ENCODE measurements at places on chromosomes 5 and 9.

DNA sequence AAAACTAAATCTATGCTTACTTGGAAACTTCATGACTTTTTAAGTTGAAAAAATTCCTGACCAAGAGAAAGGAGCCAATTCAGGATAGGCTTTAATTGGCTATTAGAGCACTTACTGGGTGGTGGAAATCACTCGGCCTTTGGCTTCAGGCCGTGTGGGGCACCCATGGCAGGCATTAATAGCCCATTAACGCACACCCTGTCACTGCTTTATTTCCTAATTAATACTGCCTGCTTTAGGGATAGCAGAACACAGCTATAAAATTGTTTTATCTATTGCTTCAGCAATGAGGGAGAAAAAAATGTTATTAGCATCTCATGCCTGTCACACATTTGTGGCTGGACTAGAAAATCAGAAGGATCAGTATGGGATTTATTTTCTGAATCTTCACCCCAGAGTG is 58.1 kb downstream of the PSAT1 start:
- no peak for DNase-seq

DNA sequence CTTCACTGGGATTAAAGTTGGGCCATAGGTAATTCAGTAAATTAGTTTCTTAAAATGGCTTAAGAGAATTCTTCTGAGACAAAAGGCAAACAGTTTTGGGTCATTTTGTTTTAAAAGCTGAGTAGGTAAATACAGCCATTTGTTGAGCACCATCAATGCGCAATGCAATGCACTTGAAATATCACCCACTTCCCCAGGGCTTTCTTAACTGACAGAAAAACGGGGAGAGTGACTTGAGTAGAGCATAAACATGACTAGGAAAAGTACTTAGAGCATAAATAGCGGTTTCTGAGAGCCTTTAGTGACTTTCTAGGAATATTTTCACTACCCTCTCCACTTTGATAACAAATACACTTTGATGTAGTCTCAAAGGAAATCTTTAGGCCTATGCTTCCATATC is 27.2 kb downstream of the MLANA start:
- no peak for DNase-seq

DNA sequence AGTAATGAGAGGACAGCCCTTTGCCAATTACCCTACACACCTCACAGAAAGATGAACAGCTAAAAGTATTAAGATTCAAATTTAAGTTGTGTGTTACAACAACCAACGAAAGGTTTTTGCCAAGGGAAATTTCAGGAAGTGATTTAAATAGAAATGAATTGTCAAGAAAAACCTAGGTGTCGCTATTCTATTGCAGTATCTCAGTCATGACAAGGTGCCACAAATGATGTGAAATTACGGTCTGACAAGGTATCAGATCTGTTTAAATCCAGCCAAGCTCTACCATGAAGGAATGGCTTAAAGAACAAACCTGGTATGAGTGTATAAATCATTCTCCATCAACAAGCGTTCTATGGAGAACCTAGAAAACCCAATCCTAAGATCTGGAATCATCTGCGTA is 189.7 kb downstream of the ATPSCKMT start:
- no peak for DNase-seq

DNA sequence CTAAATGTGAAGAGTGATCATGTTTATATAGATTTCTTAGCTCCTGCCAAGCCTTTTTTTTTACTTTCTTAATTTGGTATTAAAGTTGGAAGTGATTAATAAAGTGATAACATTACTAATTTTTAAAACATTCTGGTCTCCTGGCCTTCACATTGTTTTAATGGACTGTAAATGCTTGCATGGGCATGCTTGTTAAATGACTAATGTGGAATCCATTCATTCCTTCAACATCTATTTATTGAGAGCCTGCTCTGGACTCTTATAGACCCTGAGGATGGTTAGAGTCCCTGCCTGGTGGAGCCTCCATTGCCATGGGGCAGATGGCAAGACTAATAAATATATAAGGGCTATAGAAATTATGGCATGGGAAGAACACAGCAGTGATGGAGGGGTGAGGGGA is 103.5 kb downstream of the NTRK2 start:
- no peak for DNase-seq

DNA sequence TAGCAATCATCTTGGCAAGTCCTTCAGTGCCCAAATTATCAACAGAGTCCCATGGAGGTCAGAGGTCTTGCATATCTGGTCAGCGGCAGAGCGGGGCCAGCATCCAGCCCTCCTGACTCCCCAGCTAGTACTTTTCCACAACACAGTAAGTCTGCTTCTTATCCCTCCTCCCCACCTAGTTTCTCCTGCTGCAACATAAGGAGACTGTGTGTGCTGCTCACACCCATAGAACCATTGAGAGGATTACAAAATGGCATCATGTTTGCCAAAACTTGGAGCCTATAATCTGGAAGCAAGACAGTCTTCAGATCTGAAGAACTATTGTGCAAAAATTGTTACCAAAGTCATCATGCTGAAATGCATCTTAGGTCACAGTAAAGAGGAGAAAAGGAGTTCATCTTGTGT is 125.8 kb upstream of the ZNF366 start:
- DNase-seq: no peak

- DNase-seq: no peak
These were observed 197.7 kb downstream of the MCTP1 start for GRCh38 chr5:95086927-95087815.

GRCh38 chr9:6067426-6067825 is 52.0 kb upstream of the RANBP6 start:
- no peak for DNase-seq

DNA sequence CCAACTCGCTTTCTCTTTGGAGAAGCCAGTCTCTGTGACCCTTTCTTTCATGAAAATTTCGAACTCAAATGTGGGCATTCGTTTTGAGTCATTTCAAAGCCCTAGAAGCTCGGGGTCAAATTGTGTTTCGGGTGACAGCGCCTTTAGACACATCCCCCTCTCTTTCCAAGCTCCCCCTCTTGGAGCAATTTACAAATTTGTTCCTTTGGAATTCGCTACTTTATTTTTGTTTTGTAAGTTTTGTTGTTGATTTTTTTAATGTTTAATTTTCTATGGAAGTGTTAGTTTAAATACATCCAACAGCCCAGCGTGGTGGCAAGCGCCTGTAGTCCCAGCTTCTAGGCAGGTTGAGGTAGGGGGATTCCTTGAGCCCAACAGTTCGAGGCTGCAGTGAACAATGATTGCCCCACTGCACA is 4.6 kb upstream of the BARX1 start:
- DNase-seq: no peak

- no peak for DNase-seq
These were observed 86.0 kb upstream of the NR5A1 start for GRCh38 chr9:124593200-124593599.

DNA sequence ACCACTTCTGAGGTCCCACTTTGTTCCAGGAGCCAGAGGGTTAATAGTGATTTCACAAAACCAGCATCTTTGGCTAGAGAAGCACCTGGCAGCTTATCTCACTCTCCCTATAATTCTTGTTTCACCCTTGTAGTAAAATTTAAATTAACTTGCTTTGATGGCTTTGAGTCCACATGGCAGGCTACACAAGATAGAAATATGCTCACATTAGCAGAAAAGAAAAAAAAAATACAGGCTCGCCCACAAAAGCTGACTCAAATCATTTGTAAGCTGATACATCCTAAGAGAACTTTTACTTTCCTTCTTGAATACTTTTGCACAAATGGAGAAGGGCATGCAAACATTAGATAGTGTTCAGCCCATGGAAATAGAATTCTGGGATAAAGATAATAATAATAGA is 36.2 kb downstream of the TNFSF15 start:
- no peak for DNase-seq

- no peak for DNase-seq
These were observed 69.8 kb downstream of the MRPL36 start for GRCh38 chr5:1729641-1730486.

GRCh38 chr9:109013679-109014607 is 644 bp upstream of the CTNNAL1 start:
- peak; percentile 40 for DNase-seq

DNA sequence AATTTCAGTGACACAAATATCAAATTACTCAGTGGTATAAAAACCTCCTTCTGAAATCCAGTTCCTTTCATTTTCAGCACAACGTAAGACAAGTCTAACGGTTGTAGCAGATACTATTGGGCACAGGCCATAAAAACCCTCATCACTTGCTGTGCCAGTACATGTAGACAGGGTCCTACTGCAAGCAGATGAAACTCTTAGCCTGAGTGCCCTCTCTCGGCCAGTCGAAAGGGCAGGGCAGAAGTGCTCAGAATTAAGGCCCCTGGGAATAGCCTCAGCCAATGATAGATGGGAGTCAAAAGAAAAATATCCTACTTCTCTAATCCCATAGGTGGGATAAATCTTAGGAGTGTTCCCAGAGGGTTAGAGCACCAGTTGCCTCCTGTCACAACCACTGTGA is 168.5 kb upstream of the FER start:
- DNase-seq: no peak

DNA sequence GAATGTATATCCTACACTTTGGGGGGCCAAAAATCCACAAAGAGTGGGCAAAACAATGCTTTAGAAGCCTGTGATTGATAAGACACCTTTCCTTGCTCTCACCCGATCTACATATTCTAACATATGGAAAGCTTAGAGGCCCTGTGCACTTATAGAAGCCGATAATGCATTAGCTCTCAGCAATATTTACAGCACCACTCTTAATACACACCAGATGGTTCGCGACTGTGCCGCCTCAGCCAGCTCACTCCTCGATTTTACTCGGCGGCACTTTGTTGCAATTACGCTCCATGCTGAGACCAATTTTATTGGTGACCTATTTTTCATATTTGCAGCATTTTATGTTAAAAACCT is 18.8 kb downstream of the NR2F1 start:
- DNase-seq: no peak

DNA sequence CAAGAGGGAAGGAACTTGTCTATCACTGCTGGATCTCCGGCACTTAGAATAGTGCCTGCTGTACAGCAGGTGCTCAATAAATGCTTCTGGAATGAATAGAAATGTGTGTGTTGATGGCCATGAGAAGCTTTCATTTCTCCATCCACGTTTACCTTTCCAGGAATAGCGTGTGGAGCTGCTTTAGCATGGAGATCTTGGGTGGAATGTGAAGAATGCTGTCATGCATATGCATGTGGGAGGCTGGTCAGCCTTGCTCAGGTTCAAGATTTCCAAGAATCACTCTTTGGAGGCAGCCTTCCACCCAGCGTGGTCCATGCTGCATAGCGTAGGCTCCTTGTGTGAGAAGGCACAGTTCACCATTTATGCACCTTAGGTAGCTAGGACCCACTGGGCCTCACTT is 19.2 kb downstream of the COL15A1 start:
- peak; percentile 61 for DNase-seq

DNA sequence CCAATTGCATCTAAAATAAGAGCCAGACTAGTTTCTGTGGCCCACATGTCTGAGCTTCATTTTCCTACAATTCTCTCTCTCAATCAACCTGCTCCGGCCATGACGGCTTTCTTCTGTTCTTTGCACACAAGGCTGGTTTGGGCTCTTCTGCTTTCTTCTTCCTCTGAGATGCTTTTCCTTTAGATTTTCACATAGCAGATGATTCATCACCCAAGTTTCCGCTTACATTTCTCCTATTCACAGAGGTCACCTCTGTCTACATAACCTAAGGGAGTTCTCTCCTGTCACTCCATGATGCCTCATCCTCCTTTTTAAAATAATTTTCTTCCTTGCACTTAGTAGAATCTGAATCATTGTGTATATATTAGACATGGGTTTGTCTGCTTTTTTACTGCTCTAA is 334.6 kb upstream of the TUSC1 start:
- no peak for DNase-seq

GRCh38 chr5:14249258-14250082 is 106.3 kb downstream of the TRIO start:
- DNase-seq: no peak

DNA sequence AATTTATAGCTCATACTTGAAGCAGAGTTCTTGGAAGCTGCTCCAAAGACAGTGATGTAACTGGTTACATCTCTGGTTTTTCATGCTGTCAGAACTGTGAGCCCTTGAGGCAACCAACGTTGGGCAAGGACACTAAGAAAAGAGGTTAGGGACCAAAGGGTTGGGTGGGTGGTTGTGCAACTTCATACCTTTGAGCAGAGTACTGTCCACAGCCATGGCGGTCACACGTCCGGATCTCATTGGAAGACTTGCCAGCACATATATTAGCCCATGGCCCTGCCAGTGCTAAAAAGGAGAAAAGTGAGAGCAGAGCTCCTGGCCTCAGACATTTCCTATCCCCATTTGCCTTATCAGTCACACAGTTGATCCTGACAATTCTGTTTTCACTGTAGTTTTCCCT is 2.1 kb downstream of the LECT2 start:
- no peak for DNase-seq

- DNase-seq: no peak
These were observed 5.2 kb downstream of the F2R start for GRCh38 chr5:76720988-76721569.

DNA sequence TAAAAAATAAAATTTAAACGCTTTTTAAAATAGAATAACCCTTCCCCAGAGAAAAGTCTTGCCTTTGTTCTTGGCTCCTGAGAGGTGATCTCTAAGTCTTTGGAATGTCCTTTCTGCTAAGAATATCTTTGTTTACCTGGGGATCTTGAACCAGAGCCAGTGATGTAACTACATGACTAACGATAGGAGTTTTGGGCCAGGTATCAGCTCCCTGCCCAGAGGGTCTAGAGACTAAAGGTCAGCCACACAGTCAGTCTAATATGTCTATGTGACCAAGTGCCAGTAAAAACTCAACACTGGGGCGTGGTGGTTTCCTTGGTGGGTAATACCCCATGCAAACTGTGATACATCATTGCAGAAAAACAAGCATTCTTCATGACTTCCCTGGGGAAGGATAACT is 1351.9 kb upstream of the C9orf72 start:
- DNase-seq: no peak

DNA sequence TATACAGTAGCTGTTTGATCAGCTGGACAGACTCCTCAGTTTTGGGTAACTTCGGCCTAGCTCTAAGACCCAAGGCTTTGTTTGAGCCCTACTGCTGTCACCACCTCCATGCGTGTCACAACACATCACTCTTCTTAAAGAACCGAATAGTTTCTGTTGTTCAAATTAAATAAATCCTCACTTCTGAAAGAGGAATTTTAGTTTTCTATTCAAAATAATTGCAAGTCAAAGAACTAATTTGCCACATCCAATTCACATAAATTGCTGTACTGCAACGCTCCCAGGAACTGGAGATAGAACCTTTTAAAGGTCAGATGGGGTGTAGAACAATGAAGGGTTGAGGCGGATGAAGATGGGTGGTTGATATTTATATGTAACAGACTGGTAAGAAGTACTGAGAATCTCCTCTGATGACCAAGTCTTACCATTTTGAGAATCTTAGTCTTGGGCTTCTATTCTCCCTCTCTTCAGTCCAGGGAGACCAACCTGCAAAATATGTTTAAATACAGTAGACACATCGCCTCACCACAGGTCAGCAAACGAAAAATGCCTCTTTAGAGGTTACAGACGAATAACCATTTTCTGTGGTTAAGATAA is 1.6 kb downstream of the NREP start:
- DNase-seq: no peak

GRCh38 chr5:79962575-79963222 is 28.4 kb downstream of the MTX3 start:
- DNase-seq: no peak

DNA sequence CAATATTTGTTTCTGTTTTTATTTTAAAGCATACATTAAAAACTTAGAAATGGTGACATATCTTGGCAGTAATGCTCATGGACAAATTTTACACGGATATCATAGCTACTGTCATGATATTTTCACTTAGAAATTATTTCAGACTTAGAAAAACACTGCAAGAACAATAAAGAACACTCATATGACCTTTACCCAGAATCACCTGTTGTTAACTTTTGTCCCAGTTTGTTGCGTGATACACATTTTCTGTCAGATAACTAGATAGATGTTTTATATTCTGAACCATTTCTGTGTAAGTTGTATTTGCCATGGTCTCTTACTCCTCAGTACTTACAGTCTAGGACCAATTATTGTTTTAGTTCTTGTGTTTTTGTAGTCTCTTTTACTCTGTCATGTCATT is 3.6 kb upstream of the LRRC70 start:
- DNase-seq: no peak
